GM23338 (cell line): ENCODE measurements at places on chromosomes 1 and 21.

GRCh38 chr1:225697428-225697827 is 44.5 kb upstream of the ENAH start:
- DNase-seq: no peak

- DNase-seq: peak; percentile 83
Measured at GRCh38 chr1:90114521-90115141, 119.7 kb downstream of the ZNF326 start.

- peak; percentile 92 for DNase-seq
Measured at GRCh38 chr1:119743776-119744597, 24.7 kb downstream of the HMGCS2 start.

DNA sequence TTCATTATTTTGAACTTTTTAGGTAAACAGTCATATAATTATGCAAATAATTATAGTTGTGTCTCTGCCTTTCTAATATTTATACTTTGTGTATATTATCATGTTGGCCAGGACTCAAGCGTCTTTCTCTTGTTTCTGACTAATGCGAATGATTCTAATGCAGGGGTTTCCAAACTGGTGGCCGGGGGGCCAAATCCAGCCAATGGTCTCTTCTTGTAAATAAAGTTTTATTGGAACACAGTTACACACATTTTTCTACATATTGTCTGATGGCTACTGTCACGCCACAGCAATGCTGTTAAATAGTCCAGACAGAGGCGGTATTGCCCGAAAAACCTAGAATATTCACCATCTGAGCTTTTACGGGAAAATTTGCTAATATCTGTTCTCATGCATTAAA is 8.9 kb upstream of the POFUT2 start:
- no peak for DNase-seq

DNA sequence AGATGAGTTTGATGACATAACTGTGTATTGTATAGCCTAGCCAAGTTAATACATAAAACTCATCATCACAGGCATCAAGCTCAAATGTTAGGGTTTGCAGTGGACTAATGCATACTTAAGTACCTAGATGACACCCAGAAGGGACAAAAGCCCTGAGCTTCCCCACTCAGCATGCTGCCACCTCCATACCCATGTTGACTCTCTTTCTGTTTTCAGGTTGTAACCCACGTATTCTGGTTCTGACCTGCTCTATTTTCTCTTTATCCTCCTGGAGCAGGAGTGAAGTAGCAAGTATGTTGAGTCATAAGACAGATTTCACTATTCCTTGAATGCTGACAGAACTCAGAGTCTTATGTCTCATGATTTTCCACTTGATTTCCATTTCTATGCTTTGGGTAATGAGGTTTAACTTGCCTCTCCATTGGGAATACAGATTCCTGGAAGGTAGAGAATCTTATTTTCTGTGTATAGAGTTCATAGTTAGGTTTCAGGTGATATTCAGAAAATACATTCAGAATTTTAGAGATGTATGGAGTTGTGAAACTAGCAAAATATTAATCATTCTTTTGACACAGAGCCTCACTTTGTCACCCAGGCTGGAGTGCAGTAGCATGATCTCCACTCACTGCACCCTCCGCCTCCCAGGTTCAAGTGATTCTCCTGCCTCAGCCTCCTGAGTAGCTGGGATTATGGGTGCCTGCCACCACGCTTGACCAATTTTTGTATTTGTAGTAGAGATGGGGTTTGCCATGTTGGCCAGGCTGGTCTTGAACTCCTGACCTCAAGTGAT is 122.5 kb upstream of the KCNJ15 start:
- no peak for DNase-seq

- DNase-seq: no peak
Measured at GRCh38 chr1:62334434-62334985, 15.3 kb upstream of the KANK4 start.

DNA sequence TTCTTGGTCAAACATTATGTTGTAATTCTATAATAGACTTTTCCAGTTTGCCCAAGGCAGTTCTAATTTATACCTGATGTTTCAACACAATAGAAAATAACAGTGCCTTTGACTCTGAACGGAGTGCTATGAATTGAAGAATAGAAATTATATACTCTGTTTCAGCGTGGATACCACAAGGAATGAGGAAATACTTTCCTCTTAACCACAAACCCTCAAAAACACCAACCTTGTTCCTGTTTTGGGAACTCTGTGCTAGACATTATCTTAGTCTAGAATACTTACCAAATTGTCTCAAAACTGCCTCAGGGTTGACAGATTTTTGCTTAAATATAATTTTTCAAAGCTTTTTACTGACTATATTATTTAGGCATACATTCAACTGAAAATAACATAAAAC is 1629.3 kb downstream of the MRPL39 start:
- DNase-seq: no peak

DNA sequence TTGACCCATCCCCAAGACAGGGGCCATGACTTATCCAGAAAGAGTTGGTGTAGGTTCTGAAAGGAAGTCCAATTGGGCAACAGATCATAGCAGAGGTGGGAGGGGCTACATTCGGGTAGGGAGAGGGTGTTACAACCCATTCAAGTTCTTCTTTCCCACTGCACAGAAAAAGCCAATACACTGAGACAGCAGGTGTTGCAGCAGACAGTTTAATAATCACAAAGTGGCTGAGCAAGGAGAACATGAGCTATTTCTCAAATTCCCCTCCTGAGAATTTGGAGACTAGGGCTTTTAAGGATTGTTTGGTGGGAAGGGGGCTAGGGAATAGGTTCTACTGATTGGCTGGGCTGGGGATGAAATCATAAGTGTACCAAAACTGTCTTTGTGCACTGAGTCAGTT is 328.4 kb upstream of the POU3F1 start:
- DNase-seq: no peak

- no peak for DNase-seq
Measured at GRCh38 chr21:36664662-36664990, 34.3 kb upstream of the SIM2 start.

DNA sequence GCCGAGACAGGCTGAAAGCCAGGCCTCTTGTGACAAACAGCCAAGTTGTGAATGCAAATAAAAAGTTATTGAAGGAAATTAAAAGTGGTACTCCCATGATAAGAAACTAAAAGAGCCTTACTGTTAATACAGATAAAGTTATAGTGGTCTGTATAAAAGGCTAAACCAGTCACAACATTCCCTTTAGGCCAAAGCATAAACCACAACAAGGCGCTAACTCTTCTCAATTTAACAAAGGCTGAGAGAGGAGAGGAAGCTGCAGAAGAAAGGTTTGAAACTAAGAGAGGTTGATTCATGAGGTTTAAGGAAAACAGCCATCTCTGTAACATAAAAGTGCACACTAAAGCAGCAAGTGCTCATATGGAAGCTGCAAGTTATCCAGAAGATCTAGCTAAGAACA is 10.7 kb downstream of the C1orf105 start:
- DNase-seq: no peak

- DNase-seq: no peak
Measured at GRCh38 chr1:113266788-113267187, 123.5 kb upstream of the MAGI3 start.

DNA sequence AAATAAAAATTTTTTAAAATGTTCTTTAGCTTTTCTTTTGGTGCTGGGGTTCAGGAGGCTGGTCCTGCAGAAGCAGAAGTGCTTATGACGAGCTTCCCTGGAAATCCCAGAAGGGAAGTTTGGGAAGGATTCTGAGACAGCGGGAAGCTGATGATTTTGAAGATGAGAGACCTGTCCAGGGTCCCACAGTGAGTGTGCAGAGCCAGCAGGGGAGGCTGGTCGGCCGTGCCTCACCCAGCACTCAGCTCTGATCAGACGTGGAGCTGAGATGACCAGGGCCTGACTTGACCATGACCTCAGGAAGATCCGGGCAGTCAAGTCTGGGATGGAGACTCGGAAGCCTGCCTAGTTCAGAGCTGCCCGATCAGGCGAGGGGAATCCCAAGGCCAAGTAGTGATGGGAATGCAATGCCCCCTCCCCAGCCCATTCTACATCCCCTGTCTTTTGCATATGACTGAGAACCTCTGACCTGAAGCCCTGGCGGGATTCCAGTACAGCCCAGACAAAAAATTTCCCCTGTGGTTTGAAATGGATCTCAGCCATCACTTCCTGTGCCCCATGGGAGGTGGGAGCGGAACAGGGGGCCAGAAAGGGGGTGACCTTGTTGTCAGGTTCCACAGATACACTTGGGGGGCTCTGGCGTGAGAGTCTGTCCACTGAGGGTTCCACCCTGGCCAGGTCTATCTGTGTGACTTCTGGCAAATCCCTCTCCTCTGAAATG is 96.8 kb upstream of the RUNX3 start:
- peak; percentile 27 for DNase-seq

GRCh38 chr1:35430762-35431161 is 126.4 kb downstream of the KIAA0319L start:
- DNase-seq: peak; percentile 18

DNA sequence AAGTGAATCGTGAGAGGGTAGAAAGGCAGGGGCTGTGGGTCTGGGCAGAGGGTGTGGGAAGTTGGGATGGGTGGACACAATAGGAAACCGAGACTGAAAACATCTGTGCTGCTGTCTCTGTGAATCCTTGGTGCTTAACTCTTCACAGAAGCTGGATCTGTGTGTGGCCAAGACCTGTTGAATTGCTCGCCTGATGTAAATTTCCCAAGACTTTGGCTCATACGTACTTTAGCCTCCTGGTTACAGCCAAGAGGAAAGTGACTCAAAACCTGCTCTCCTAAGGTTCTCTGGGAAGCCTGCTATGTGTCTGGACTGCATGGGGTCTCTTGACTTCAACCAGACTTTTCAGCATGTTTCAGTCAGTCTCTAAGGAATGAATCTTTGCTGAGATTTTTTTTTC is 270.3 kb downstream of the RWDD3 start:
- no peak for DNase-seq

DNA sequence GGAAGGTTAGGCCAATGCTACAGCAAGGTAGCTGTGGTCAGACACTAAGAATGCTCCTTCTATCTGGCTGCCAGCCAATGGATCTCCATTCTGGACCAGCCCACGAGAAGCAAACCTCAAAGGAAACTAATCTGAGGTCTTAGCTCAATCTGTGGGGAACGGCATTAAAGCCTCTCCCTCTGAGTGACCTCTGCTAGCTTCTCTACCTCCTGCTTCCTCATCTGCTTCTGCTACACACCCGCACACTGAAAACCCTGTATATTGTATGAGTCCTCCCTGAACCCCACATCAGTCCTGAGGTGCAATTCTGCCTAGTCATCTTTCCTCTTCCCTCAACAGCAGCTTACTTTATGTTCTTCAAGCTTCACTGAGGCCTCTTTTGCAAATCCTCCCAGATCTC is 6.9 kb upstream of the GALE start:
- no peak for DNase-seq

- no peak for DNase-seq
Measured at GRCh38 chr1:238063454-238063853, 172.7 kb upstream of the ZP4 start.

GRCh38 chr1:224383218-224383617 is 26.5 kb downstream of the CNIH4 start:
- DNase-seq: no peak

- DNase-seq: peak; percentile 32
Measured at GRCh38 chr1:2384941-2385481, 6.3 kb downstream of the MORN1 start.

DNA sequence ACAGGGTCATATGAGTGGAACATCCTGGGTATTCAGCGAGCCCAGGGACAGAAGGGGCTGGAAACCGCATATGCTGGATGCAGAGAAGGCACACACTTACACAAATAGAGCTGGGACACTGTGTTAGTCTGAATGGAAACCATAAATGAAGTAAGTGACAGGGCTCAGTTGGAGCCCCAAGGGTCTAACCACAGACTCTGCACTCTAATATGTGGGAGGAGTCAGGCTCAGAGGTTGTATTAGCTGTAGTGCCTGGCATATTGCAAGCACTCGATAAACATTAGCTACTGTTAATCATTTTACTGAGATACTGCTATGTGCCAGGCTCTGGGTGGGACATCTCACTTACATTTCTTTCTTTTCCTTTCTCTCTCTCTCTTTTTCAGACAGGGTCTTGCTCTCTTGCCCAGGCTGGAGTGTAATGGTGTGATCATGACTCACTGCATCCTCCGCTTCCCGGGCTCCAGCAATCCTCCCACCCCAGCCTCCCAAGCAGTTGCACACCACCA is 6.5 kb upstream of the OLIG1 start:
- no peak for DNase-seq

- peak; percentile 20 for DNase-seq
Measured at GRCh38 chr21:33383056-33383888, 19.9 kb upstream of the IFNGR2 start.

DNA sequence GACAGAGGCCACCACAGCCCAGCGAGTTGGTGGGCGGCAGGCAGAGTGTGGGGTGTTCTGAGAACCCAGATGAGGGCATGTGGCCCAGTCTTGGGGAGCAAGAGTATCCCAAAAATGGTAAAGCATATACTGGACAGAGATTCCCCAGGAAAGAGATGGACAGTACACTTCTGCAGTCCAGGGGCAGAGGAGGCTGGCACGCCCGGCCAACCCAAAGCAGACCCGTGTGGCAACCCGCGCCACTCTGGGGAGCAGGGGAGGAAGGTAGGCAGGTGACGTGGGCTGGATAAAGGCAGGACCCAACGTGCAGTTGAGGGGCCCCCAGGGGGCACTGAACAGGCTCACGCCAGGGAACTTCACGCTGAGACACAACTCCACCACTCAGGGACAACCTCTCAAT is 46.4 kb upstream of the RIPK4 start:
- DNase-seq: no peak

DNA sequence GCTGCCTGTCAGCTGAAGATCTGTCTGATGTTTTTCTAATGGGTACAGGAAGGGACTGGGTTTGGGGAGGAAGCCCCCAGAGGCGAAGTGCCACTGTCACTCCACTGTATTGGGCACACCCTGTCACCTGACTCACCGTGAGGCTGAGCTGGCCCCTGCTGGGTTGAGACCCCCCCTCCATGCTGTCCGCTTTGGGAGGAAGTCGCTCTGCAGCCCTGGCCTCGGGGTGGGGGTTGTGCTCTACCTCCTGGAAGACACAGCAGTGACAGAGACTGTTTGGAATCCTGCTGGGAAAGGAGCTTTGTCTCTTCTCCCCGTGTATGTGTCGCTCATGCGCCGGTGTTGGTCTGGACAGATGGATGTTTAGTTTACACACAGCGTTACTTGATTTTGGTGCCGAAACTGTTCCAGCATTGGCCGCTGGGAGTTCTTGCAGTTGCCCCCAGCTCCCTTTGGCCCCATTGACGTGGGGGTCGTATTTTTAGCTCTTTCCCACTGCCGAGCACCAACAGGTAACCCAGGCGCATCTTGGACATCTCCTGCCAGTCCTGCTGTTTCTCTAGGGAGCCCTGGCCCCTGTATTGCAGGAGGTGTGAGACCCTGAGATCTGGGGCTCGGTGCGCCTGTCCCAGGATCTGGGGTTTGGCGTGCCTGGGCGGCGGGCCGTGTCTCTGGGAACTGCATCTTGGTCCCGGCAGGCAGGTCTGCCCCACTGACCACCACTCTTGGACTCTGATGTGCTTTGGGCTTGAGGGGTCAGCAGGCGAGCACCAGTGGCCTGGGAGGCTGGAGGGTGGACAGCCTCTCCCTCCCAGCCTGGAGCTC is 30.3 kb downstream of the SLX9 start:
- DNase-seq: no peak

GRCh38 chr1:168279253-168279652 is 1.4 kb upstream of the TBX19 start:
- no peak for DNase-seq
